ENCODE measurements at places on chromosomes 4 and X.

GRCh38 chr4:89285745-89286144, 21.9 kb downstream of the GPRIN3 start:
- DNase-seq, result no peak

DNA sequence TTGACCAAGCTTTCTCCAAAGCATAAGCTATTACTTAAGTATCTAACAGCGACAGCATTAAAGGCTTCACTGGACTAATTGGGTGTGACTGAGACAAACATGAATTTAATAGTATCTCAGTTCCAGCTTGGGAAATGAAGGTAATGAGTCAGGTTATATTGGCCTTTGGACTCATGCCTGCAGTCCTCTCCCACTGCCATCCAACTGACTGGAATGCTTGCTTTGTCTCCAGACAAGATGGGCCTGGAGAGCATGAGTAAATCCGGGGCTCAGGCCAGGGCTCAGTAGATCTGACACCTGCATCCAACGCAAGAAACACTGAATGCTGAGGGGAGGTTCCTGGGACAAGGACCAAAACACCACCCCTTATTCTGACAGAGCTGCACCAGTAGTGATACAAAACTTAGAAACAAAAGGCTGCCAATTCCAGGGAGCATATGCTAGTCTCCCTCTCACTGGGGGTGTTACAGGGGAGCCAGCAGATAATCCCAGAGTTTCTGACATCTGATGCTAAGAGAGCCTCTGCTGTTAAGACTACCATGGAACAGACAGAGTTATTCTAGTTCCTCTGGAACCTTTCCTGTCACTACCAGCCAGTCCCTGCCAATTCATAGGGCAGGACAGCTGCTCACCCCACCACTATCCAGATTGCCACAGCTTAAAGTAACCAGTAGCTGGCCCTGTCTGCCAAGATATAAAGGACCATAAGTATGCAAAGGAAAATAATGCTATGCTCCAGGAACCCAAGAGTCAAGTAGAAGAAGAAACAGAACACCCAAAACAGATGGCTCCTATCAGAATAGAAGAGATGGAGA, 293.8 kb downstream of the IQCM start:
- no peak for DNase-seq

DNA sequence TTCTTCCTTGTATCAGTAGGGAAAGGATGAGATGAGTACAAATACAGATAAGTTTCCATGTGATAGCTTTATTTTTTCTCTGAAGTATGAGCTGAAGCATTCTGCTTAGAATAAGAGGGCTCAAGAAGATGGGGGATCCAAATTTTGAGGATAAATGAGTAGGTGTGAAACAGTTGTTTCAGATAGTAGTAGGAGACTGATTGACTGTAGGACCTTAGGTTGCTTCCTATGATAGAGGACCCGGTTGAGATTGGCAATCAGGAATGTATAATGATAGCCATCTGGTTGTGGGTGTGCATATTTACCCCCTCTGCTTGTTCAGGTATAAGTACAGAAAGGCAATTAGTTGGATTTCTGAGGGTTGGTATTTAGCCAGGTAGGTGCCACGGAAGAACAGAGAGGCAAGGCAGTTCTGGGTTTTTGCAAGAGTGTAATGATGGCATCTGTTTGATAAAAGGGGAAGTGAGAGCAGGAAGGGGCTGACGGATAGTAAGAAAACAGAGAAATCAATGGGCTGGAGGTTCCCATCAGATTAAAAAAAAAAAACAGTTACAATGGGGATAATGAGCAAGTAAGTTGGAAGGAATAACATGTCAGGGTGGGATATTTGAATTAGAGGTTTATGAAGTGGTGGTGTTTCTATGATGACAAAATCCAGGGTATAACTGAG, 13.7 kb downstream of the OCRL start:
- no peak for DNase-seq

GRCh38 chrX:80917919-80918318, 108.2 kb upstream of the BRWD3 start:
- DNase-seq, result no peak

GRCh38 chr4:123675567-123675966, 279.0 kb downstream of the SPRY1 start:
- no peak for DNase-seq

DNA sequence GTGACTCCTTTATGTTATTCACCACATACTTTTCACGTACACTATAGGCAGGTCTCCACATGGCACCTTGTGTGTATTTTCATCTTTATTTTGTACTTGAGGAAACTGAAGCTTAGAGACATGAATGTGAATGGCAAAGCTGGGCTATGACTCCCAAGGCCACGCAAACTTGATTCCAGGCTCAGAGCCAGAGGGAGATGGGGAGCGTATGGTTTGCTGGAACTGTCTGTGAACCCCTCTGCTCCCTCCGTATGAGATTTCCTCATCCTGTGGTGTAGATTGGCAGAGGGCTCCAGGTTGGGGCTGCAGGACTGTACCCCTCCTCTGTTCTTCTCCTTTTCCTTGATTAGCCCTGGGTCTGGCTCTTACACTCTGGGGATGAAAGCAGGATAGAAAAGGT, 16.1 kb upstream of the STARD8 start:
- DNase-seq, result no peak

- peak; percentile 31 for DNase-seq
These were observed 863 bp upstream of the FAM193A start for GRCh38 chr4:2535376-2536192.

DNA sequence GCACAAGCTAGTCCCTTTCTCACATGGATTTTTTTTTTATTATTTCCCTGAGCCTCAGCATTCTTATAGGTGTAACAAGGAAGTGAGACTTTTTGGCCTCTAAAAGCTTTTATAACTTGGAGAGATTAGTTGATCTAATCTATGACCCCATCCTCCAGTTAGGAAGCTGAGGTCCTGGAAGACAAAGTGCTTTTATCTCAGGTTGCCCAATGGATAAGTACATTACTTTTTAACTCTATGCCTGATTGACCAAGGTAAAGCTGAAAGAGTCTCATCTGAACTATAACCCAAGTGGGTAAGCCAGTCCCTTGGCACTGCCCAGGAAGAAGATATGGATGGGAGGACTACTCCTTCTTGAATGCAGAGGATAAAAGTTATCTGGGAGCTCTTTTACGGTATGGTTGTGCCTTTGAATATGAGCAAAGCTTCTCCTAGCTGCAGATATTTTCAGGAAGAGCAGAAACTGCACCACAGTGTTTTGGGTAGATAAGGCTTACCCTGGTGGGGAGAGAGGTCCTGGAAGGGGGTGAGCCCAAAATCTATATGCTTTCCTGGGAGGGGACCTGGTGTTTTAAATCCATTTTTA, 40.2 kb downstream of the VSIG4 start:
- no peak for DNase-seq

GRCh38 chr4:105894660-105895582, at the start of gene NPNT:
TSS of gene NPNT (plus strand) at chr4:105895471. CDS start at chr4:105895653, 182 bp downstream.
- no peak for DNase-seq

GRCh38 chr4:104508224-104508623, 13.5 kb upstream of the CXXC4 start:
- DNase-seq, result no peak

DNA sequence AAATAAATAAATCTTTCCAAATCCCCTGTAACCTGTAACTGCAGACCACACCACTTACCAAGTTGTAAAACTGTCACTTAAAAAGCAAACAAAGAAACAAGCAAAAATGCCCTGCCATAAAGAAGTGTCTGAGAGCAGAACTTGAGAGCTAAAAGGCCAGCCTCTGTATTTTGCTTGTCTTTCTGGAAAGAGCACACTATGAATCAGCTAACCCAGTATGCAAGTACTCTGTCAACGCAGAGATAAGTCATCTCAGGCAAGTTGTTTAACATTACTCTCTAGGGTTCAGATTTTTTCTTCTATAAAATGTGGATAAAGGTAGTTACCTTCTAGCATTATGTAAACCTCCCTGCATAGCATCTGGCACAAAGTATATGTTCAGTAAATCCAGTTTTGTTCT, 134.8 kb downstream of the HS3ST1 start:
- no peak for DNase-seq

DNA sequence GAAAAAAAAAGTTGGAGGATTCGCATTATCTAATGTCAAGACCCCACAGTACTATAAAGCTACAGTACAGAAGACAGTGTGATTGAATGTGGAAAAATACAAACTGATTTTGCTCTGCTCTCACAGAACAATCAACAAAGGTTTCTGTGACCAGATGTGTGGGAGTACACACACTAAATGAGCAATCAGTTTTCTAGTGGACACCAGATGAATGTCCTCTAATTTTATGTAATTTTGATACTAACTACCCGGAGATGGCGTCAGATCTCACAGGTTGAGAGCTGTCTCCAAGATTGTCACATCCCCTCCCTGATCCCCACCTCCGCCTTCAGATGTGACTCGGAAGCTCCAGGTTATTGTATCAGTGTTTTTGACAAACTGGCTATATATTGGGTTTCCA, 81.9 kb upstream of the HUWE1 start:
- no peak for DNase-seq

DNA sequence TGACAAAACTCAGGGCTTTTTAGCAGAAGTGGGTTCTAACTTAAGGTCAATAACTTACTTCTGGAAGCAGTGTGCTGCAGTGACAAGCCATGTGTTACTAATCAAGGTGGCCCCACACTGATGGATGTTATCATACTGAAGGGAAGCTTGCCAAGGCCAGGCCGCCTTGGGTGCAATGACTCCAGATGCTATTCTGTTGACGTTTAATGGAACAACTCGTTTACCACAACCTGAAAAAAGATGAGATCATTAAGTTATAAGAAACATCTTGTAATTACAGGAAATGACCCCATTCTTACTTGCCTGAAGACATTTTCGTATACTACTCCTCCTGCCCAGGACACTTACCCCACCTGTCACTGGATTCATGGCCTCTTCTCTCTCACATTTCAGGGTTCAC, 38.9 kb upstream of the TMPRSS11D start:
- no peak for DNase-seq

GRCh38 chr4:89863533-89863932, 26.6 kb upstream of the SNCA start:
- no peak for DNase-seq

DNA sequence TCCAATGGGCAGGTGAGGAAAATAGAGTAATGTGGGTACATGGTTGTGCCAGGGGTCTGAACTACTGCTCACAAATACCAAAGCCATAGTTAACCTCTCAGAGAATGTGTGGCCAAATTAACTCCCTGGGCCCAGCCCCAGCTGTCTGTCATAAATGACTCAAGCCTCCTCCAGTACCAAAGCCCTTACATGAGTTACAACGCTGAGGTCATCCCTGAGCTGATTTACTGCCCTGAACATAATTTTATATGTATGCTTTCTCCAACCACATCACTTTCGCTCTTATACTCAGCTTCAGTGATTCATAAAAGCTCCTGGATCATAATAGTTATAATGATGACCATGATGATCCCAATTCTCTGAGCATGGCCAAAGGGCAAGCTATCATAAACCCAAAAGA, 283.9 kb downstream of the NKX6-1 start:
- no peak for DNase-seq

DNA sequence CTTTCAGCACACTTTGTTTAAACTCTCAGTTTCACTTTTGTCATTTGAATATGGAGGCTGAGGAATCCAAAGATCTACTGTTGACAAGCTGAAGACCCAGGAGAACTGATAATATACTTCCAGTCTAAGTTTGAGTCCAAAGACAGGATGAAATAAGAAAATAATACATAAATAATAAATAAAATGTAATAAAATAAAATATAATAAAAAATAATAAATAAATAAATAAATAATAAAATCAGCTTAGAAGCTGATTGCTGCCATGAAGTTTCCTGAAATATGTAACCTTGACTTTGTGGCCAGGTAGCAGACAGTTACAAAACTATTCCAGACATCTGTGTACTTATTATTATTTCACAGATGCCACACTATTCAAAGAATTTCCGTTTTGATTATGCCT, 55.0 kb downstream of the NPY2R start:
- DNase-seq, result no peak

GRCh38 chr4:81486502-81486901, 14.8 kb upstream of the RASGEF1B start:
- no peak for DNase-seq

- DNase-seq, result no peak
These were observed 34.1 kb downstream of the GPAT3 start for GRCh38 chr4:83569987-83570386.

- DNase-seq, result no peak
These were observed 153.8 kb upstream of the AGA start for GRCh38 chr4:177596035-177596434.

- DNase-seq, result no peak
These were observed 503.5 kb upstream of the PITX2 start for GRCh38 chr4:111126340-111126739.

DNA sequence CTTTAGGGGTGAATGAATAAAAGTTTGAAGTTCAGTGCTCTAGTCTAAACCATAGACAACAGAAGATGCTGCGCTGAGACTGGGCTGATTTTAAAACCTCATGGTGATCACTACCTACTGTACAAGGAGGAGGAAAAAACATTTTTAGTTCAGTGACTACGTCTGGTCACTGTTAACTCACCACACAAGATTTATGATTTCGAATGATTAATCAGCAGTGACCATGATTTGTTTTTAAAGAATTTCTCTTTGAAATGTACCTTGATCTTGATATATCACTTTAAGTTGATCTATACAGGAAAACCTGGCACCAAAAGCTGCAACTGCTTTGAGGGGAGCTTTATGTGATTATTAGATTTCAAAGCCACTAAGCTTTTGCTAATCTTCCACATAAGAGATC, 286.3 kb downstream of the PDGFC start:
- DNase-seq, result no peak

DNA sequence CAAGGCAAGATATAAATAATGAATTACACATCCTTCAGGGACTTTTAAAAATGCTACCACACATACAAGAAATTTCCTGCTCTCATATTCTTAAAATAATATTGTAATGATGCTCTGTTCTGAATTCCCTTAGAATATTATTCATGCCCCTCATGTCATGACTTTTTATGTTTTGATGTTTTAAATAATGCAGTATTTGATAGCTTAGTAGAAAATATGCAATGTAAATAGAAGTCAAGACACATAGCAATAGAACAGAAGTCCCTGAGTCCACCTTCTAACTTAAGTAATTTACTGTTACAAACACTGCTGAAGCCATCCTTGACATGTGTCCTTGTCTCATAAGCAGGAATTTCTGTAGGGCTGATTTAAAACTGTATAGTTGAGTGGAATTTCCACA, 1071.2 kb upstream of the LCORL start:
- DNase-seq, result no peak

- no peak for DNase-seq
These were observed 139.8 kb downstream of the WDFY3 start for GRCh38 chr4:84826681-84827080.

- no peak for DNase-seq
These were observed 334.9 kb downstream of the DCTD start for GRCh38 chr4:182582245-182582644.

All from right renal cortex interstitium (tissue), 3 donors.